Adipocyte (in vitro differentiated cells): ENCODE measurements at places on chromosomes 2 and 18.

DNA sequence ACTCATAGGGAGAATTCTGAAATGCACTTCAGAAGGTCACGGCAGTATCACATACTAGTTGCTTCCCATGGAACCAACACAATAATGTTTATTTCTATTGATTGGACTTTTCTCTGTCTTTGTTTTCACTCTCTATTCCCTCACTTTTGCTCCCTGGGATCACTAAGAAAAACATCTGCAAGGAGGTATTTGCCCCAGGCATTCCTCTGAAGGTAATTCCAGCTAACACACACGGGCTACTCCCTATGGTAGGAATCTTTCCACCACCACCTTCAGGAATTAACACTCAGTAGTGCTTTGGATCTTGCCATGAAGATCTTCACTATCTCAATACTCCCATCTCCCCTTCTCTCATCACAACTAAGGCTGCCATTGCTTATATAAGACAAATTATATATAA, 353.3 kb downstream of the DSC3 start:
- DNase-seq = no peak

DNA sequence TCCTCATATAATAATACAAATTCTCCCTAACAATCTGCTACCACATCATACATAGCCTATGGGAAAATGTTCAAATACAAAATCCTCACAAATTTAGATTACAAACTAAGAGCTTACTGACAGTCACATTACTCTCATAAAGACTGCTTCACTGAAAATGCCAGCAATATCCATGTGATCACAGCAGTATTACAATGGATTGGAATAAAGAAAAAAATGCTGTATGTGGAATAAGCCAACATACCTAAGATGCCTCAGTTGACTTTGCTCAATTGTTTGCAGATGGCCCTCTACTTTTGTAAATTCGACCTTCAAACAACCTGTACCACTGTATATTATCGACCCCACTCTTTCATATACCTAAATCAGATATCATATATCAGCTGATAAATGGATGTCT, 88.7 kb downstream of the DYM start:
- DNase-seq = peak; percentile 62

DNA sequence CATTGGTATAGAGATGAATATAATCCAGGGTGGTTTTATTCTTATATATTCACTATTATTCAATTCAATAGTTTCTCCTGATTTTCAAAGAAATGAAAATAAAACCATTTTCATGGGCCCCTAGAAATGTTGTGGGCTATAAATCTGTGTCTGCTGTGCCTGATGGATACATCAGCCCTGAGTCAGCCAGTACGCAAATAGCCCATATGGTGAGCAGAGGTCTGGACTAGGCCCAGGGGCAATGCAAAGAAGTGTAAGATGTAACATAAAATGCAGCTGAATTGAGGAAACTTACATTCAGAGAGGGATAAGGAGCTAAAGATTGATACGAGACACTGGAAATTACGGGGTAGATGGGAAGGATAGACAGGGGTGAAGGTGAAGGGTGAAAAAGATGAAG, 122.5 kb downstream of the MAIP1 start:
- DNase-seq = peak; percentile 25

DNA sequence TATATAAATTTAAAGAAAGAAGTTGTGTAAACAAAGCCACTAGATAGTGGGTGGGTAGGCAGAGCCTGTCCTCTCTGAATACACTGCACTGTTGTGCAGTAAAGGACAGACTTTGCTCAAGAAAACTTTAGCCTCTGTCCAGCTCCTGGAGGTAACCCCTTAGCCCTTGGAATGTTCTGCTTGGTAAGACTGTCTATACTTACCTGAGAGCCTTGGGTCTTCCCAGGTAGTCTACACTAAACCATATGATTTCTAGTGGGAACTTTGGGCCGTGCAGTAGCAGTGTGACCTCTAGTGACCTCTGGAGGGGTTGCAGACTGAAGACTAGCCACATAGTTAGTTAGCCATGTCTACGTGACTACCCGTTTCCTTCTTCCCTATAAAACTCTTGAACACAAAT, 678.3 kb upstream of the NRXN1 start:
- DNase-seq = no peak

DNA sequence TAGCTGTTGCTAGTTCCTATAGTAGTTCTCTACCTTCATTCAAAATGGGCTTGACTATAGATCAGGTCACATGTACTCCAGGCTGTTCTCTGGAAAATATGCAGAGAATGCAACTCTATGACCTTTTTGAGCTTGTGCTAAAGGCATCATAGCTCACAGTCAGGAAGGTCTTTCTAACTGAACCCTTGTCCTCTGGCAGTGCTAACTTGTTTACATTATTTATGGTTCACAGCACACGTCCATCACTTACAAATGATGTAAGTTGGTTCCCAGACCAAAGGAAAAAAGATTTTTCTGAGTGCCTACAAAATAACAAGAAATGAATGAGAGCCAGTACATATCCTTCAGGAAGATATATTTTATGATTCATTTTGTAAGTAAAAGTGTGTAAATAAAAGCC, 236.1 kb downstream of the GCA start:
- no peak for DNase-seq

- no peak for DNase-seq
These were observed 38.1 kb downstream of the ALPK2 start for GRCh38 chr18:58590839-58591238.

DNA sequence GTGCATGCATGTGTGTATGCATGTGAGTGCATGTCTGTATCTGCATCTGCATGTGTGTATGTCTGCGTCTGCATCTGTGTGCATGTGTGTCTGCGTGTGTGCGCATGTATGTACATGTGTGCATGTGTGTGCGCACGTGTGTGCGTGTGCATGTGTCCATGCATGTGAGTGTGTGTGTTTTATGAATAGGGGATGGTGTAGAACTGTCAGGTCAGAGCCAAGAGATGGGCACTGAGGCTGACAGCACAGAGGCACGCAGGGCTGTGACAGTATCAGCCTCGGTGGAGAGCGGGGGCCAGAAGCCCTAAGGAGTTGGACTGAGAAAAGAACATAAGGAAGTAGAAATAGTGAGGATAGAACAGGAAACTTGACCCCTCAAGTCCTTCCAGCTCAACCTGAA, 494.0 kb upstream of the MYT1L start:
- DNase-seq = no peak

GRCh38 chr2:237264480-237265219, 149.3 kb downstream of the COL6A3 start:
- no peak for DNase-seq

- DNase-seq = no peak
These were observed 4.5 kb downstream of the CD28 start for GRCh38 chr2:203710952-203711351.

DNA sequence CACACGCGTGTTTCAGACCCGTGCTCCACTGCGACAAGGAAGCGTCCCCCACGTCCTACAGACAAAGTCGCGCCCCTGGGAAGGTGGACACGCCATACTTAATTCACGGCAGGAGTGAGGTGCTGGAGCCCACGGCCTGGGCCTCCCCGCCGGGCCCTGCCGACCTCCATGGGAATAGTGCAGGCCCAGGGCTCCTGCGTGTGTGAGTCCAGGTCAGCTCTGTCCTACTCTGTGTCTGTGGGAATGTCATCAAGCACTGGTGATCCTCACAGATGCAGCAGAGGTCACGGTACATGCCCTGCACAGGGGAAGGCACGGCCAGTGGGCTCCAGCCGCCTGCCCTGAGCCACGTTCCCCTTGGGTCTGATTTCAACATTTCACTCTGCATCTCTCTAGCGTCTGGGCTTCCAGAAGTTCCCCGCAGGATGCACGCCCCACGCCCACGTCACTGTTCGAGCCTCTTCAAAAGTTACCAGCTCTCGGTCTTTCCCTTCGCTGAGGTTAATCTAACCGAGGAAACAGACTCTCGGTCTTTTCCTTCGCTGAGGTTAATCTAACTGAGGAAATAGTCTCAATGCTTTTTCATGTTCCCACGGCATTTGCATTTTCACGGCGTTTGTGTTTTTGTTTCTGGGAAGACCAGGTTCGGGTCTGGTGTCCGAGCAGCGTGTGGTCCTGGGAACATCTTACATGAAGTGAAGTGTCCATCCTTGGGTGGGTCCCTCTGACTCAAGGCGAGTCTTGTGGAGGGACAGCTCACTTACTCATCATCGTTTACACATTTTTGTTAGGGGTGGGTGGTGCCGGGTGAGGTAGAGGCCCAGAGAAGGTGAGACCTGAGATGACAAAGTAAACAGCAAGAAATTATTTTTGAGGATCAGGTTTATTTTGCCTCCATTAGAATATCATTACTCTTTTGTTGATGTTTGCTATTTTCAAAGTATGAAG, 157.3 kb upstream of the ALKAL2 start:
- DNase-seq = no peak

DNA sequence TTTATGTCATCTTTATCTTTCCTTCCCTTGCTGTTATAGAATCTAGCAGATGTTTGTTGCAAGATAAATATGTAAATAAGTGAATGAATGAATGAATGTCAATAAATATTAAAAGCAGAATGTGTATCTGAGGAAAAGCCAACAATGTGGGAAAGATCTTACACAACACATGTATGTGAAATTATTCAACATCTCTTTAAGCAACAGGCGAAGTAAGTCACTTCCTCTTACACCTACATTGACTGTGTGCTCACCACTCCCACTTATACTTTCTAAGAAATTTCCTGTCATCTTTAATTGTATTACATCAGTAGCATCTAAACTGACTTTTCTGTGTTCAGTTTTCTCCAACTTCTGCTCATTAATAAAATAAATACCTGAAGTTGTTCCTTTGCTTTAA, 43.0 kb downstream of the RAD51AP2 start:
- no peak for DNase-seq

- DNase-seq = no peak
These were observed 156.7 kb downstream of the WDSUB1 start for GRCh38 chr2:159129824-159130223.

GRCh38 chr18:8231316-8231715, 377.9 kb upstream of the RAB12 start:
- no peak for DNase-seq

- DNase-seq = no peak
These were observed 47.9 kb downstream of the SH3RF3 start for GRCh38 chr2:109176928-109177327.

DNA sequence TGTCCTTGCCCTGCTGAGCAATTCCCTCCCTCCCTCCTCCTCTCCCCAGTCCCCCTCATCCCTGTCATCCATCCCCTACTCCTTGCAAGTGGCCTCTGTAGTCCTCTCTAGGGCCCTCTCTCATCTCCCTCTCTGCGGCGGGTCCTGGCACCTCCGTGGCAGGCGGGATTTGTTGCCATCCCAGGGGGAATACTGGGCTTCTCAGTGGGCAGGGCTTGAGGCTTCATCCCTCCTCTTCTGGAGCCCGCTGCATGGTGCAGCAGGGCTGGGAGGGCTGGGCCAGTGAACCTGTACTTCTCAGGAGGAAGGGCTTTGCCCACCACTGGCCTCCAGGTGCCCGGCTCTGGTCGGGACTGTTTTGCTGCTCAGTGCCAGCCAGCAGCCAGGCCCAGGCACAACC, 216.2 kb downstream of the TFCP2L1 start:
- no peak for DNase-seq

- DNase-seq = peak; percentile 81
These were observed 164.8 kb downstream of the PRKCE start for GRCh38 chr2:45816272-45816671.

- DNase-seq = peak; percentile 86
These were observed 209.6 kb upstream of the PIK3C3 start for GRCh38 chr18:41745166-41746049.

DNA sequence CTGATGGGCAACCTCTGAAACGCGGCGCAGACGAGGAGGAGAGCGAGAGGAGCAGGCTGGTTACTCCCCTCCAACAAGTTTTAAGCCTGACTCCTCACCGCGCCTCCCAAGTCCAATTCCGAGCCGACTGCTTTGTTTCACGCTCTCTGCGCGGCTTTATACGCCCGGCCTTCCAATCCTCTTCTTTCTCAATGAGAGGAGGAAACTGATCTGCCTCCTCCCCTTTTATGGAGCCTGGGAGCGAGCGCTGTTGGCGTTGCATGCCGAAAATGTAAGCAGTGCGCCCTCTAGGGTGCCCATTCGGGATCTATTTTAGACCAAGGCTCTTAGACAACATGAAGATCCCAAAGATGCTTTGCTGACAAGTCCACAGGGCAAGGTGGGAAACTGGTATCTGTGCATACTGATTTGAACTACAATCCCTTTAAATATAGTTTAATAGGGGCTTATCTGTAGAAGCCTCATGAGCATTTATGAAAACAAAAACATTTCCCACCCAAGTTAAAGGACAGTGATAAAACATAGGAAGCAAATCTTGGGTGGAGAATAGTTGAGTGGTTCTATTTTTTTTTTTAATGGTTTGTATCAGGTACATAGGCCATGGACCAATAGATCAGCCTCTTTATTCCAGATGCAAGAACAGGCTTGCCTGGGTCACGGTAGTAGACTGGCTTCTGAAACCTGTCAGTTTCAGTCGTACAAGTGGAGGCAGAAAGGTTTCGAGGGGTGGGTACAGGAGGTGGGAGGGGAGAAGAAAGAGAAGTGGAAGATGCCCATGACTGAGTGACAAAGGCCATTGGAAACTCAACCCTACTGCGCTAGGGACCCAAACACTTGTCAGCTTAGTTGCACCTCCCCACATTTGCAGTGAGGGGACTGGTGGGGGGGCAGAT, at the start of gene RND3:
TSS of gene RND3 (minus strand) at position 131 of the 893 bp plus-strand sequence. CDS start 250 bp downstream, outside the sequence.
- peak; percentile 100 for DNase-seq

- DNase-seq = no peak
These were observed 298.2 kb upstream of the HNRNPA3 start for GRCh38 chr2:176914371-176914770.

DNA sequence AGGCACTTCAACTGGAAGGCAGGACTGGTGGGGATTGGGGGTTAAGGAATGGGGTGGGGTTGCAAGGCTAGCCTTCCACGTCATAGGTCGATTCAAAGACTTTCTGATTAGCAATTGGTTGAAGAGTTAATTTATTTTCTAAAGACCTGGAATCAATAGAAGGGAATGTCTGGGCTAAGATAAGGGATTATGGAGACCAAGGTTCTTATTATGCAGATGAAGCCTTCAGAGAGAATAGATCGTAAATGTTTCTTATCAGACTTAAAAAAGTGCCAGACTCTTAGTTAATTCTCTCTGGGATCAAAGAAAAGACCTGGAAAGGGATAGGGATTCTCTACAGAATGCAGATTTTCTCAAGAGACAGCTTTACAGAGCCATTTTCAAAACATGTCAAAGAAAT, 368.0 kb upstream of the DLGAP1 start:
- DNase-seq = no peak

DNA sequence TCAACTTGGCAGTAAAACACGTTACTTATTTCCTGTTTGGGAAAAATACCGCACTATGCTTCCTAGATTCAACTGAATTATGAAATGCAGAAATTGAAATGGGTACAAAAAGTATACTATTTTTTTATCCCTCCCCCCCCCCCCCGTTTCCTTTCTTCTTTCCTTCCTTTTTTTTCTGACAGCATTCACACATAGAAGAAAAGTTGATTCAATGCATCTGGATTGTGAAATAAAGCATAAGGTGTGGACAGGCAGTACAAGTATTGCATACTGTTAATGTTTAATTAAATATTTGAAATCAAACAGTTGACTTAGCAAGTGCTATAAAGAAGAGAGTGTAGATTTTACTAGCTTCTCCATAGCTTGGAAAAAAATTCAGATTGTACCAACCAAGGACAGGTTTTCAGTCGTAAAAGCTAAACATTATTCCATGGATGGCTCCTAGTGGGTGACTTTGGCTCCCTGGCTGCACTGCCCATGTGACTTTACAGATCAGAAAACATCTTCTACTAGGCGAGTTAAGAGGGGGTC, 21.6 kb upstream of the AGFG1 start:
- no peak for DNase-seq
